Cortex of kidney (tissue), 1 donor: ENCODE measurements at places on chromosomes 1 and 21.

- no peak for DNase-seq
These were observed 10.8 kb downstream of the SLC45A3 start for GRCh38 chr1:205669341-205670149.

DNA sequence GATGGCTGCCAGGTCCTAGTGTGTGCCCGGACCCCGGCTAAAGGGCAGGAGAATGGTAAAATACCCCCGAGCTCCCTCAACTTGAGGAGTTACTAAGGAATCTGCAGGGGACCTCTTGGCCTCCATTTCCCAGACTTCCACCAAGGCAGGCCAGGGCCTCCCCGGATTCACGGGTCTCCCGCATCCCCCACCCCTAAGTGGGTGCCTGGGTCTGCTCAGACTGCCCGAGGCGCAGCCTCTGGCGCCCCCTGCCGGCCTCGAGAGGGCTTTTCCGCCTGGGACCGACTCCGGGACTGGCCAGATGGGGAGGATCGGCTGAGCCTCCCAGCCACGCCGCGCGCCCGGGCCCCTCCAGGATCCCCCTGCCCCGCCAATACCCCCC, 1.7 kb downstream of the PLEKHG5 start:
- no peak for DNase-seq

DNA sequence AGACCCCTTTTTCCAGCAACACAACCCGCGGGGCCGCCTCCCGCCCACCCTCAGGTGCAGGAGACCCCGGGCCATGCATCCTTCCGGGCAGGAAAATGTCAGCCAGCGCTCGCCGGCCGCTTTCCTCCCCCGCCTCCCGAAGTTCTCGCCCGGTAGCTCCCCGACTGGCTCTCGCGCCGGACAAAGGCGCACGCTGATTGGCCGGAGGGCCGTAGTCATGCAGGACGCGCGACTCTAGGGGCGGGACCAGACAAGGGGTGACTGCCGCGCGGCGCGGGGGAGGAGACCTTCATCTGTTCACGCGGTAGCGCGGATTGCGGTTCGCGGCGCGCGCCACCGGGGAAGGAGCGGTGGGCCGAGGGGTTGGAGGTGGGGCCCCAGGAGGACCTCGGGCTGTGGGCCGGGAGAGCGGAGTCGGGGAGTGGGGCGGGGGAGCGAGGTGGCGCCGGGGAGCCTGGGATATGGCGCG, at the start of gene FLVCR1:
TSS of gene FLVCR1 (plus strand) at position 284 of the 469 bp plus-strand sequence. CDS start at position 462, 178 bp downstream.
- peak; percentile 52 for DNase-seq

- no peak for DNase-seq
These were observed 7.1 kb upstream of the ANKRD65 start for GRCh38 chr1:1428174-1428573.

GRCh38 chr1:21955501-21956281, 18.6 kb upstream of the HSPG2 start:
- no peak for DNase-seq

GRCh38 chr1:205542367-205542766, 37.9 kb downstream of the CDK18 start:
- DNase-seq, result no peak

DNA sequence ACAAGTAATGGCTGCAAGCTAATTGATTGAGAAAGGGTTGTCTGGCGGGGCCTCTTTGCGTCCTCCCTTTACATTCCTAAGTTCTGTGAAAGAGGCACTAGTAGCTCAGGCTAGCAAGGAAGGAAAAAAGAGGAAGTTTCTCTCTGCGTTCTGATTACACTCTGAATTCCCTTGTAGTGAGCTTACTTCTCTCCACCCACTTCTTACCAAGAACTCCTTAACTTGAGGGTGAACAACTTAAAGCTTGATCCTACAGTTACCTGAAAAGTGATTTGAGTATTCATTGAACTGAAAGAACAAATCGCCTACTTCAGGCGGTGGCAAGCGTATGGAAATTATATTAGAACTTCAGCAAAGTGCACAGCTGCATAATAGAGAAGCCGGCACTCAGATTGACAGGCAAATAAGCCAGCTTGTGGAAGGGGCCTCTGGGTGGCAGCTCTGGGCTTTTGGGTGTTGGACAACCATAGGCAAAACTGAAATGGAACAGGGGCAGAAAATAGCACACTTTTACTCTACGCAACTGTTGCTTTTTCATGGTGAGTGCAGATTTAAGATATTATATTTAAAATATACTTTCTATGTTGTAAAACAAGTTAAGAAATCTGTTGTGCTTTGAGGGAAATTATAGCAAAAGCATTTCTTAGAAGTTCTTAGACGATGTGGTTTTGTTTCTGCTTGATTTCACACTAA, 464.5 kb downstream of the USP25 start:
- no peak for DNase-seq

DNA sequence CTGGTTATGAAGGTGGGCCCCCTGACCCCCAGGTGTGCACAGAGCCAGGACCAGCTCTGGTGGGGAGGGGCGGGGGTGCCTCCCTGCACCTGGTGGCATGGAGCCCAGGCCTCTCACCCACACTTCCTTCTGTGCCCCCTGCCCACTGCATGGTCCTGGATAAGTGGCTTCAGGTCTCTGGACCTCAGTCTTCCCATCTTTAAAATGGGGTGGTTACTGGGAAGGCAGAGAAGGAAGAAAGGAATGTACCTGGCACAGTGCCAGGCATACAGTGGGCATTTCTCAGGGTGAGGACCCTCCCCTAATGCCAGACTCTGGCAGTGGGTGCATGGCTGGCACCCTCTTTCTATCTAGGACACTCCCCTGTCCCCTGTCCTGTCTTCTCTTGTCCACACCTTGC, 7.5 kb downstream of the CLCNKA start:
- no peak for DNase-seq

GRCh38 chr1:111690306-111690617, 48.9 kb downstream of the INKA2 start:
- DNase-seq, result no peak

DNA sequence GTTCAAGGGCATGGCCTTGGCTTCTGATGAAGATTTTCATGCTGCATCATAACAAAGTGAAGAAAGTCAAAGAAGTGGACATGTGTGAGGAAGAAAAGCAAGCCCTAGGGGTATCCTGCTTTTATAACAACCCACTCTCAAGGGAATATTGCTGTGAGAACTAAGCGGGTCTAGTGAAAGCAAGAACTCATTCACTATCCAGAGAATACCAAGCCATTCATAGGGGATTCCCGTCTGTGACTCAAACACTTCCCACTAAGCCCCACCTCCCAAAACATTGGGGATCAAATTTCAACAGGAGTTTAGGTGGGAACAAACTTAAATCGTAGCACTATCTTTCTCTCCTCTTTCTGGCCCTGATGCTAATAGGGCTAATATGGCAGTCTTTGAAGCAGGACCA, 98.5 kb upstream of the CTTNBP2NL start:
- DNase-seq, result no peak

- DNase-seq, result no peak
These were observed 920 bp downstream of the MTHFR start for GRCh38 chr1:11804666-11805421.

DNA sequence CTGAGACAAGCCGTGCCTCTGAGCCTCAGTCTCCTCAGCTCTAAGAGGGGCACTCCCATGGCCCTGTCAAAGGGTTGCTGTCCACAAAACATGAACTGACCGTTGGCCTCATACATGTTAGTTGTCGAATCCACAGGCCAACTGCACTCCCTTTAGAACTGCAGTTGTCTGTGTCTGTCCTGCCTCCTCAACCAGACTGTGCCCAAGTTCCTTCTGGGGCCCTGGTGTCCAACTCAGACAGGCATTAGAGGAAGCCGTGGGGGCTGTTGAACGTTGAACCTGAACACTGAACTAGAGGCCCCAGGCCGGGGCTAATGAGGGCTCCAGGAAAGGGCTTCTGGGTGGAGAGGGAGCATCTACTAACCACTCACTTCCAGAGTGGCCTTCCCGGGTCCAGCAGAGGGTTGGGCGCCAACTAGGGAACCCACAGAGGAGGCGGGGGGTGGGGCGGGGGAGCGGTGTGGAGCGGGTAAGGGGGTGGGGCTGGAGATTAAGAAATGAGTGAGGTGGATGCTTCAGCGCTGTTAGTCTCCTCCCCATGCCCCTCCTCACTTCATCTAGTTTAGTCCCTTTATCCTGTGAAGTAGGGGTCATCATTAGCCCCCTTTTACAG, at the start of gene RAB42:
TSS of gene RAB42 (plus strand) at position 558 of the 613 bp plus-strand sequence. CDS start 247 bp downstream, outside the sequence.
- DNase-seq, result no peak

DNA sequence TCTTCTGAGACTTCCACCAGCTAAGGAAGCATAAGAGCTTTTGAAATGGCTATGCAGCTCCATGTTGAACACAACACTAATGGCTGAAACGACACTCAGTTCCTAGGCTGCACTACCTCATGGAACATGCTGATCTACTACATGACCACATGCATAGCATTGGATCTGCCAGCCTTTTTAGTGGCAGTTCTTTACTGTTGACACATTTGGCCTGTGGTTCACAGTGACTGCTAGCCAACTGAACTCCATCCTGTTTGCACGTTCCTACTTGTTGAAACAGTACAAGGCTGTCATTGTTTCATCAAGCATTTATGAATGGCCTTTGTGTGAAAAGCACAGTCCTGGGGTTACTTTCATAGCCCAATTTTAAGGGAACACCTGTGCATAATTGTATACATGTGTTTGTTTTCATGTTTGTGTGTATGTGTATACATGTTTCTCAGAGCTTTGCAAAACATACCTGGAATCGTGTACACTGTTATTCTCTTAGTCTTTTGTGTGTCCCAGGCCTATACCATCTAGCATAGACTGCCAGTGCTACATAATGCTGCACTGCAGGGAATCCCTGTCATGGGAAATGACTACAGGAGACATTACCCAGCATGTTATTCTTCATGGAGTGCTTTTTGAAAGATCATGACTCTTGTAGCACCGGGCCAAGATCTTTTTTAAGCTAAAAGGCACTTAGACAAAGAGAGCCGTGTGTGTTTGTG, 179.6 kb upstream of the ESRRG start:
- no peak for DNase-seq

DNA sequence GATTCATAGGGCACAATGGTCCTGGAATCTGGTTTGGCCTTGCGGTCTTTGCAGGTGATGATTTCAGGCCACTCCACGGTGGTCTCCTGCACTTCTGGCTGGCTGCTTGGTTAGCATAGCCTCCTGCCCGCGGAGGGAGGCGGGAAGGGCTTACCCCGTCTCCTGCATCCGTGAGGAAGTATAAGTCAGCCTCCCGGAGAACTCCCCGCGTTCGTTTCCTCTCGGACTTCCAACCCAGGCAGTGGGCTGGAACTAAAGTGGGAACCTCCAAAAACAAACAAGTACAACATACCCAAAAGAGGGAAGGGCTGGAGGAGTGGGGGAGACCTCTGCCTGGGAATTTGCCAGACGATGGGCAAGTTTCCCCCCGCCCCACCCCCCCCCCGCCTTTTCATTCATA, 939 bp upstream of the CCN1 start:
- DNase-seq, result no peak

GRCh38 chr1:182682898-182683501, 1.4 kb downstream of the RGS8 start:
- no peak for DNase-seq

DNA sequence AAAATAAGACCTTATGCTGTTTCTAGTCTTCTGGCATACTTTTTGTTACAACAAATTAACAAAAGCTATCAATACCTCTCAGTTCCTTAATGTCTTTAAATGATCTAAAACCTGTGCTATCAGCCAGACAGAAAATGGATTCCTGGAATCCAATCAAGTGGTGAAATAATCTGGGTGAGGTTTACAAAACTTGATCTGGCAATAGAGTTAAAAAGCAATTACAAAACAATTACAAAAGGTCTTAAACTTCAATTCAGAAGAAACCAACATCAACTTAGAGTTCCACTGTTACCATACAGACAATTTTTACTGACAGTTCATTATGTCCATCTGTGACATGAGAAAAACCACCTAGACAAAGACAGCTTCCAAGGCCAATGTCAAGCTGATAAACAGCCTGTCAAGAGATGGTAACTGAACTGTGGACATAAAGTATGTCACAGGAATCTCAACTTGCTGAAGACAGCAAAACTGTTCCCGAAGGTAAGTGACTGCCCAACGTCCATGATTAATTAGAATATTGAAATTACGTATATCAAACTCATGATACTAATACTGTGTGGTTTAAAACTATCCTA, 17.4 kb downstream of the ZZZ3 start:
- DNase-seq, result no peak

DNA sequence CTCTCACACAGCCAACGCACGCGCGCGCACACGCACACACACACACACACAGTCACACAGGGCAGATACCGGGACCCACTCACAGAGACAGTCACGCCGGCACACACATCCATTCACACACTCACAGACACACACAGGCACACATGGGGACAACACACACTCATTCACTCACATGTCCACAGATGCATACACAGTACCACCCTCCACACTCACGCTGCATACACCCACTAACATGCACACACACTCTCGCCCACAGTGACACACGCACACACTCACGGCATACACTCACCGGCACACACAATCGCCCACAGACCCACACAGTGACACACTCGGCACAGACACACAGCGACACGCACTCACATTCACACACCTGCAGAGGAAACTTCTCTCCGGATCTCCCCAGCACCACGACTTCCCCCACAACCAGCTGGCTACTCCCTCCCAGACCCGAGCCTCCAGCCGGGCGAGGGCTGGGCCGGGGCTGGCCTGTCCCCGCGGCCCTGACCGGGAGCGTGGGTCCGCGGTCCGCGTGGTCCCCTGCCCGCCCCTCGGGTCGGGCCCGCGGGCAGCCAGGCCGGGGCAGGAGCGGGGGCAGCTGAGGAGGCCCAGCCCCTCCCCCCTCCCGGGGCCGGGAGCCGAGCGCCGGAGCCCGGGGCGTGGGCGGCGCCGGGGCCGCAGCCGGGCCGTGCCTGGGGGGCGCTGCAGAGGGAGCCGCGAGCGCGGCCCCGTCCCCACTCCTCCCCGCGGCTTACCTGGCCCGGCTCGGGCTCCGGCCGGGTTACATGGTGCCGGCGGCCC, 552 bp downstream of the DLGAP3 start:
- DNase-seq, result no peak

- no peak for DNase-seq
These were observed 70.2 kb upstream of the S1PR1 start for GRCh38 chr1:101166583-101167120.

DNA sequence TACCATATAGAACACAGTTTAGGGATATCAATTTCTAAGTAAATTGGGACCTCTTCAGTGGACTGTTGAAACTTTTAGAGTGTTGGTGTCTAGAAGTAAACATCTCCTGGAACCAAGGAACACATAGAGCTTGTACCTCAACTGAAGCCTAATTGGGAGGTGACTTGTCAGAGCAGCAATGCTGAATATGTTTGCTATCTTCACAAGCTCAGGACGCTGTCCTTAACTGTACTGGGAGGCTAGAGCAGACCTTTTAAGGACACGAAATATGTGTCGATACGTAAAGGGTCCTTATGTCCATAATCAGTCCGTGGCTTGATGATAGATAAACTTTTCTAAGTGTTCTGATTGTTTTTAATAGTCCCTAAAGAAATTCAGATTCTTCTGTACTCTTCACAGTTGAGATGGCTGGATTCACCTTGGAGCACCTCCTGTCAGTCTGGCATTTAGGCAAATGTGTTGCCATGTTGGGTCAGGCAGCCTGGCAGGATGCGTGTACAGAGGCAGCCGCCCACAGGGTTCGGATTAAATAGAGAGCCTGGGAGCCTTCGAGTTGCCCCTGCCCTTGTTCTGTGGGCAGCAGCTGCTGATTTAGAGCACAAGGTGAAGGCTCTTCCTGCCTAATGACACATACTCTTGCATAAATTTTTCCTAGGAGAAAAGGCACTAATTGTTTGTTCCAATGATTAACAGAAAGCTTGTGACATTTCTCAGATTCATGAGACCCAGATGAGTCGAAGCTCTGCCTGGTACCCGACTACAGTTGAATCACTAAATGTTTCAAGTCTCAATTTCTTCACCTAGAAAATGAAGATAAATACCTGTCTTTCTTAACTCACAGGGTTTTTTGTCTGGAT, 3.6 kb downstream of the ACTN2 start:
- DNase-seq, result no peak
